ENCODE measurements at places on chromosomes 12 and 14. TPM values are rescaled to one million over a fixed set of nuclear protein-coding genes. Genes with fewer than 3 reads are reported as not detected.

LBHD2 gene
- not detected for total RNA-seq

GRCh38 chr12:23008623-23009022, 383.7 kb downstream of the ETNK1 start:
- DNase-seq = no peak

DNA sequence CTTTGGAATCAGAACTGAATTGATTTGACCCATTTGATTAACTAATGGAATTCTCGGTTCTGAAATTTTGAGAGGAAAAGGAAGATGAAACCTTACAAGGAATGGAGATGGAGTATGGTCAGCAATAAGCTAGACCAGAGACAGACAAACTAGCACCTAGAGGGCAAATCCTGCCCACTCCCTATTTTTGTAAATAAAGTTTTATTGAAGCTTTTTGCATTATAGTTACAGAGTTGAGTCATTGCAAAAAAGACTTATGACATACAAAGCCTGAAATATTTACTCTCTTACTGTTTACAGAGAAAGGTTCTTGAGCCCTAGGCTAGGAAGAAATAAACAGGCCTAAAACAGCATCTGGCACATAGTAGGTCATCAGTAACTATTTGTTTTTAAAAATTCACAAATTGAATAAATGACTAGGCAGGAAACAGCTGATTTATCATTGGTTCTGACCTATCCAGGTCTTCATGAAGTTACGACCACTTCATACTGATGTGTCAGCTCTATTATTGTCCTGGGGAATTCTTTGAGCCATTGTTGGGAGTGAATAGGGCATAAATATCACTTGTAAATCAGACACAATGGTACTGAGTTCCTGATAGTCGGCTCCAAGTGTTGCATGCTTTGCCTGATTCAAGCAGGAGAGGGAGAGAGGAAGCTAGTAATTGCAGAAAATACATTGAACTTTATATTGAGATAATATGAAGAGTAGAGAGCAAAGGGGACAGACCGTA, 14.6 kb upstream of the STAB2 start:
- DNase-seq = no peak

IL22 gene
- total RNA-seq = not detected

DNA sequence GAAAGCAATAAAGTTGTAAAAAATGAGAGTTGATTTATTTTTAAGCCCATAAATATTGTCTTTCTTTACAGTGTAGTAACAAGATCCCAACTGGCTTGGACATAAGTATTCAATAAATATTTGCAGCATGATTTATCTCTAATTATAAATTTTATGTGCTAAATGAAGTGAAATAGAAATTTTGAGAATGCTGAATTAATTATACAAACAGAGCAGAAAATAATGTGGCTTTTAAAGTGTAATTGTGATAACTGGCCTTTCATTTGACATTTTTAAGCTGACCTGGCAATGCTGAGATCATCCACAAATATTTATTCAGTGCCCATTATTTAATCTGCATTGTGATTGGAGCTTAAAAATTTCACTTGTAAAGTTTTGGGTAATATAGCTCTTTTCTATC, 201.6 kb upstream of the NAV3 start:
- DNase-seq = no peak

DNA sequence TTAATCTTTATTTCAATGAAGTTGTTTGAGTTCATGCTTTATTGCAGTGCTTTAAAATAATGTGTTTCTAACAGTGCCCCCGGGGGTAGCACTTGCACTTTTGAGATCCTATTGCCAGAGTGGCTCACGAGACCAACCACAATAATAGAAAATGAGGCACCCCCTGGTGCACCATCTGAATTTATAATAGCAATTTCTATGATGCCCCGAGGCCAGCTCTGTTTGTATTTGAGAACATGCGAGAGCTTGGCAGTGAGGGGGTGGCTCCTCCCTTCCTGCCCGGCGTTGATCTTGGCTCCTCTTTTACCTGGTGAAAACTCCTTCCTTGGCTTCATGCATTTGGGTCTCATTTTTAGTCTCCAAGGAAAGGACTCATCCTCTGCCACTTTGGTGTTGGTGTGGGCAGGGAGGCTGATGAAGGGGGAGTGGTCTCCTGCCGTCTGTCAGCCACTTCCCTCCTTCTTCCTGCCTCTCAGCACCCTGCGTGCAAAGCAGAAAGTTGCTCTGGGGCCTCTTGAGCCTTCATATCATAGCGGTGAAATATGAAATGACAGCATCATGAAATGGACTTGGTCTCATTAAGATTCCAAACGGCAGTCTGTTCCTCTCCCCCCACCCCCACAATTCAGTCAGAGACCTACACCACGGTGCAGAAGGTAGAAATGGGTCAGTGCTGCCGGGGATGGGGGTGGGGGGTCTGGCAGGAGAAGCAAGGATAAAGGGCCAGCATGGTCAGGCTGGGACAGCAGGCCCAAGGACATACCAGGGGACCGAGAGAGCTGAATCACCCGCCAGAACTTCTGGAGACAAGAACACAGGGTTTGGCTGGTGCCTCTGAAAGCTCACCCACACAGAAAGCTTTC, 17.7 kb upstream of the NRXN3 start:
- no peak for DNase-seq
